ENCODE measurements at places on chromosomes 2 and 18.

DNA sequence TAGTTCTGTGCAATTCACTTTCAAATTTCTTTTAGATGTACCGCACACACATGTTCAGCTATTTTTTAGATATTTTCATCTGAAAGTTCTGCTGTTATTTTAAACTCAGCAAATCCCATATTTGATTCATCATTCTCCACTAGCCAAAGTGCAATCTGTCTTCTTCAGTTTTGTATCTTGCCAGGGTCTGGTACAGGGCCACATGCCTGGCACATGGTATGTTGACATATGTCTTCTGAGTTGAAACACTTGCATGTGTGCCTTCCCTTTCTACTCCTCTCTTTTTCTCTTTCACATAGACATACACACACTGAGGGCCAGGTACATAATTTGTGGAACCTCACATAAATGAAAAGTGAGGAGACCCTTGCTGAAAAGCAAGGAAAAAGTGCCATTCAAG, 25.7 kb upstream of the SESTD1 start:
- no peak for DNase-seq

DNA sequence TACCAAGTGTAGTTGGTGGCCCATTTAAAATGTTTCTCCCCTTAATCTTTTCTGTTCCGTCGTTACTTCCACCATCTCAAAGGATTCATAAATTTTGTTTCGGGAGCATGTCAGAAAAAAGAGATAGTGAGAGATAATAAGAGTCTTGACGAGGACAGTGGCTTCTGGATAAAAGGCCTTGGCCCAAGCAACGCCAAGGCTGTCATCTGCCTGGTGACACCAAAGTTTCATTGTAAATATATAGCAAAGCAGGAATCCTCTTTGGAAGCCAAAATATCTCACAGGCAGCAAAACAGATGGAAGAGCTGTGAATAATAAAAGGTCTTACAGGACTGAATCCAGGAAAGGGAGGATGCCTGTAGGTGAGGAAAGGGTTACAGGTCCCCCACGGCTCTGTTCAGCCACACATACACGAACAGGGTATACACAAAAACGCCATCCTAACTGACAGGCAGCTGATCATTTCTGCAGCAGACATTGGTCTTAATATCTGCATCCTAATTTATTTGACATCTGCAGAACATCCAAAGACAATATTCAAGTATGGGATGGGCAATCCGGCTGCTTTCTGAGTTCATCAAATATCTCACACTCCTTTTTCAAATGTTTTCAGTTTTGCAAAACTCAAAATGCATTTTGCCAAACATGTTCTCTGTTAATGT, 382.8 kb downstream of the OSR1 start:
- DNase-seq, result no peak

DNA sequence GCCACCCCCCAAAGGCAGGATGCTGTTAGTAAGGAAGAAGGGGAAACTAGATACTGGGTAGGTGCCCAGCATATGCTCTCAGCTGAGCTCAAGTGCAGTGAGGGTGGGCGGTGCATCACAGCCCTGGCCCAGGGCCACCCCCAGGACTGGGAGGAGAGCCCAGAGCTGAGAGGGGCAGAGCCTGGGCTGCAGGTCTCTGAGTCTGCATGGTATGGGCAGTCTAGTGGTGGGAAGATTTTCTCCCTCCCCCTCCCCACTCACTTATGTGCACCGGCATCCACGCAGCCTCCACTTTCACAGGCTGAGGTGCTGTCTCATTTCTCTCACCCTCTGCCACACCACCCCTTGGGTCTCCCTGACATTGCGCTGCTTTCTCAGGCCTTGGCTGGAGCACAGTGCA, 48.5 kb upstream of the CAB39 start:
- DNase-seq, result no peak

GRCh38 chr2:134912361-134912760, 6.3 kb upstream of the CCNT2 start:
- DNase-seq, result no peak

DNA sequence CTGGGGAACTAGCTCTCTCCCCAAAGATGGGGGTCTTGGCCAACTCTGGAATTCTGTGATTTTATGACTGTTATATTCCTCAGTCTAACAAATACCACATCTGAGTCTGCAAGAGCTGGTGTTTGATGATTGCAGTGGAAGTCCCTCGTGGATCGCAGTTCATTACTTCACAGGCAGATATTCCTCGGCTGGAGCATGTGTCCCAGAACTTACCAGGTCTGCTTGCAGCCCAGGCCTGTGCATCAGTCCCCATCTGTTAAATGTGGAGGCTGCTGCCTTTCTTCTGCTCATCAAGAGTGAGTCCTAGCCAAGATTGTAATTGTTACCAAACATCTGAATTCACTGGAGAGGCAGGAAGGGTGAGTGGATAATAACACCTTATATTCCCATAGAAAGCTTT, 55.5 kb downstream of the PRKCE start:
- no peak for DNase-seq

DNA sequence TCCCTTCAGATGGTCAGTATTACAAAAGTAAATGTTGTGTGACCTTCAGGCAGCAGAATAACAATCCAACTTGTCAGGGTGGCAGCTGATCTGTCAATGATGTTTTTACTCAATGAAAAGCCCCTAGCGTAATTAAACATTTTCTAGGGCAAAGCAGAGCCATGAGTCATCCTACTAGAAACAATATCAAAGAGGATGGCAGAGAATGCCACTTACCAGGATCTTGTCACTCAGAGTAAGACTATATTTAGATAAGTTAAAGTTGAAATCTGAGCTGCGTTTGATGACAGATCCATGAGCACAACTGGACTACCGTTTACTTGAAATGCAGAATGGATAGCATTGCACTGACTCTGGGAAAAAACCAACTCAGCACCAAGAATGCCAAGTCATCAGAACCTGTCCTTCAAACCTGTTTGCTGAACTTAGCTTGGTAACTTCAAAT, 612.6 kb upstream of the ACVR2A start:
- peak; percentile 80 for DNase-seq

GRCh38 chr2:19988600-19988999, 1.3 kb downstream of the WDR35 start:
- DNase-seq, result no peak

DNA sequence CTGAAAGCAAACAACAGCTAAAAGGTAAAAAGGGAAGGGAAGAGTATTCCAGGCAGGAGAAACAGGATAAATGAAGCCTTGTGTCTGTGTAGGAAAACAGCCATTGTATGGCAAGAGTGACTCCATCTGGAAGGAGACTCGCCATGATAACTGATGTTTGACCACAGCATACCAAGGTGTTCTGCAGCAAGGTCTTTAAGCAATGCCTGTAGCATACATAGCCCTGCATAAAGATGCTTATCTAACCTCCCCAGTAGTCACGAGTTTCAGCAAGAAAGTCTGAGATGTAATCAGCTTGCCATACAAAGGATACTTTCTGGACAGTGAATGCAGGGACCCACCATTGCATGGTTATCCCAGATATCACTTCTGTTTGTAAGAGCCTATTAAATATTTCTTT, 11.9 kb upstream of the CCNT2 start:
- no peak for DNase-seq

- no peak for DNase-seq
These were observed 49.5 kb downstream of the ACTR2 start for GRCh38 chr2:65277118-65277517.

GRCh38 chr2:23429036-23429435, 44.1 kb downstream of the KLHL29 start:
- DNase-seq, result no peak
